ENCODE measurements at places on chromosomes 12 and 14.

GRCh38 chr12:54975272-54975671 lies 9.3 kb downstream of the TESPA1 start:
- no peak for DNase-seq

DNA sequence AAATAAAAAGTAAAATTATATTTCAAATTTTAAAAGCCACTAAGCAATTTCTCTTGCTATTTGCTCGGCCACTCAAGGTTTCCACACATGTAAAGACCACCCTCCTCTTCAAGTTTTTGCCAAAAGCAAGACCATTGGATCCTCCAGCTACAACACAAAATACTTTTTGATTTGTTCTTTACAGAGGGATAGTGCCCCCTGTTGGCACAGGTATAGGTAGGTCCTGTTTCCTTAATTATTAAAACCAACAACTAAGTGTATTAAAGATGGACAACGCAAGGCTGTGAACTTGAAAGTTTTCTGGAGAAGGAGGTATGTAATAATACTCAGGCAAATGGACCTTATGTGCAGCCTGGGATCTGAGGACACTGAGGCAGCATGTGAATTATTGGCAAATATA lies 23.8 kb downstream of the ATP6V1D start:
- no peak for DNase-seq

GRCh38 chr14:102594514-102595175 lies 2.2 kb downstream of the RCOR1 start:
- DNase-seq = no peak

GRCh38 chr14:37413504-37414003 lies 181.5 kb downstream of the FOXA1 start:
- DNase-seq = no peak

DNA sequence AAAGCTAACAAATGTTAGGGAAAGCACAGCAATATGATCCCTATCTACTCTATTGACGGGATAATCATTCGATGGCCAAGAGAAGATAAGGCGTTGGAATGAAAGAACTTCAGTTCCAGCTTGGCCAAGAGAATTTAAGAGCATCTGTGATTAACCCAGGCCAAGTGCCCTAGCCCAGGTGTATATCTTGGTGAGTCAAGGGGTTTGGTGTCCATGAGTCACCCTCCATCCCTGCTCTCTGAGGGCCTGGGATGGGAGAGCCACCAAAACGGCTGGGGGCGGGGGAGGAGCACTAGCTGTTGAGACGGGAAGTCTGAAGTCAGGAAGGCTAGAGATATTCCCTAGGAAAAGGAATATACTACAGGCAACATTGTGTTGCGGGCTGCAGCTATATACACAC lies 13.0 kb downstream of the TBPL2 start:
- DNase-seq = no peak

- DNase-seq = no peak
Measured at GRCh38 chr12:53954694-53955035, at the start of gene HOXC12. Gene HOXC12, plus strand, starts transcription at chr12:53954903. Its CDS starts 27 bp downstream, at chr12:53954930.

- no peak for DNase-seq
Measured at GRCh38 chr12:94488463-94488862, 28.8 kb upstream of the CEP83 start.

- DNase-seq = no peak
Measured at GRCh38 chr12:11754256-11754655, 104.8 kb downstream of the ETV6 start.

GRCh38 chr12:53551889-53552291 lies 44.6 kb upstream of the NPFF start:
- DNase-seq = no peak

DNA sequence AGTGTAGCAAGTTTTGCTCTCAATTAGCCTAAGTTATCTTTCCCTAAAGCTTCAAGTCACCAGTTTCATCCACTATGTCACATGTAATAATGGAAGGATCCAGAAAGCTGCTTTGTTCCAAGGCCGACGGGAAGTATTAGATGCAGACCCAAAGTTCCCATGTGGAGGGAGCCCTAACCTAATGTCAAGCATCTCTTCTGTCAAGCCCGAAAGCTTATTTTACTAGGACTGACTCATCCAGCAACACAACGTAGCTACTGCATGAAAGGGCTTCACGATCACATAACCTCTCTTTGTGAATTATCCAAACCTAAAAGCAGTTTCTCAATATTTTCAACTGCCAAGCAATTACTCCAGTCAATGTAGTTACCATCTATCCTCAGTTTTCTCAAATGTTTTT lies 133.4 kb downstream of the SLC6A15 start:
- DNase-seq = no peak

DNA sequence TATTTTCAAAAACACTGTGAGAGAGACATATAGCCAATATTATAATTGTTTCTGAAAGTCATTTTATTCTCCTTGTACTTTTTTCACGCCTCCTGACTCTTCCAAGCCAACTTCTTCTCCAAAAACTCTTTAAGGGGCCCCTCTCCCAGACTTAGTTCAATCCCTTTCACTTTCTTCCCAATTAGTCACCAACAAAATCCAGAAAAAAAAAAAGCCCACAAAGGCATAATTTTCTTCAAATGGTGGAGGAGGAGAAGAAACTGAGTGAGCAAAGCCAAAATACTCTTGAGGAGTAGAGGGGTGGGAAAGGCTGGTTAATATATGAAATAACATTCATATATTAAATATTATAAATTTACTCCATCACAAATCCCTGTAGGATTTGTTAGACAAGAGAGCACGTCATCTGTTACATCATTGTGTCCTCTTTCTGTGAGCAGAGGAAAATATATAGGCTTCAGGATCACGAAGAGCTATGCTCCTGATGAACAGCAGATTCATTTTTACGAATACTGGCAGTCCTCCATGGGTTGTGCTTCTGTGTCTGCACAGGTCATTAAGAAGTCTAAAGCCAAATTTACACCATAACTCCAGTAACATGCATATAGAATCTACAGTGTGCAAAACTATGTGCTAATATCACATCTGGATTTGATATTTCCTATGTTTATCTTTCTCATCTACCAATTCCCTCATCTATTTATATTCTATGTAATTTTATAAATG lies 25.9 kb upstream of the NID2 start:
- no peak for DNase-seq

DNA sequence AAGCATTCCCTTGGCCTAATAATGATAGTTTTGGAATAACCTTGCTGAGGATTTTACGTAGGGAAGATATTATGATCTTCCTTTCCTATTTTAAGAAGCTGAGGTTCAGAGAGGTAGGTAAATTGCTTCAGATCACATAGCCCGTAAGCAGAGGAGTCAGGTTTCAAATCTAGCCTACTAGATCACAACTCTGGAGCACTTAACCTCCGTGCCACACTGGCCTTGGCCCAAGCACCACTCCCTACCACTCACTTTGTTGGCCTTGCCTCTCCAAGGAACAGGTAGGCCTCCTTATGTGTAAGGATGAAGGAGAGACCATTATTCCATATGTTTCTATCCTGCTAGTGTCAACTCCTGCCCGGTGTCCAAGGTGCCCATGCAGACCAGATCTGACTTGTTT lies 12.4 kb upstream of the ACOT1 start:
- DNase-seq = no peak

DNA sequence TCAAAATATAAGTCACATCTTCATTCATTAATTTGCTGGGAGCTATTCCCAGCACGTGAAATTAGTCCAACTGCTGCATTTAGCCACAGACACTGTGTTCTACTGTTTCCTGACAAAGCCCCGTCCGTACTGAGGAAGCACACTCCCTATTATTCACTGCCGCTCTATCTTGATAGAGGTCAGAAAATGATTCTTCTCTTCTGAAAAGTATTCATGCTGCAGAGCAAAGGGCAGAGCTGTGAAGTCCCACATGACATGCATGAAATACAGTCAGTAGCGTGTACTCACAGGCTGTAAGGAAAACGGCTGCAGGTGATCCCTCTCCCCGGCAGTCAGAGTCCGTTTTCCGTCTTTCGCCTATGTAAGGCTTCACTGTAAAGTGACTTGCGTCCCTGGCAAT lies 302.5 kb upstream of the FKBP4 start:
- no peak for DNase-seq

DNA sequence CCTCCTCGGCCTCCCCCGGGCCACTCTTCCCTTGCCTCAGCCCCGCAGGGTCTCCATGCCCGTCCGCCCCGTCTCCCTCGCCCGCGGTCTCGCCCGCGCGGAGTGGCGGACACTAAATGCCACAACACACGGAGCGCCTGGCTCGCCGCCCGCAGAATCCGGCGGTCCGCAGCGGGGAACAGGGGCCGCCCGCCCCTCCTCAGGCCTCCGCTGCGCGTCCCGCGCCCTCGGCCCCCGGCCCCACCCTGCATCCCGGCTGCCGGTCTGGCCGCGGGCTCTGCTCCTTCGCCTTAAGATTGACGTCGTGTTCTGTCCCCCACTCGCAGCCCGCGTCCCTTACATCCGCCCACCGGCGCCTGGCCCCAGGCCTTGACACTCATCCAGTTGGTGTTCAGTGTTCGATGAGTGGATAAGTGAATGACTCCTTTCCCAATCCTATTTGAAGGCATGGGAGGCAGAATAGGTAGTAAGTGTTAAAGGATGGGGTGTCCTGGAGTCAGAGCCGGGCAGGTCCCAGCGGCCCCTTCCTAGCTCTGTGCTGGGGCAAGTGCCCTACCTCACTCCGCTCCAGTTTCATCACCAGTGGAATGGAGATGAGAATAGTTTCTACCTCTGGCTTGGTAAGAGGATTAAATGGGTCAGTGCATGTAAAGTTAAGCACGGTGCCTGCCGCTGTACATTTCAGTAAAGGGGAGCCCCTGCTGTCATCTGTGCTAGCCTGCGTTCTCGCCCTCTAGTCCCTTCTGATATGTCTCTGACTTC lies 622 bp downstream of the TECPR2 start:
- DNase-seq = peak; percentile 6

DNA sequence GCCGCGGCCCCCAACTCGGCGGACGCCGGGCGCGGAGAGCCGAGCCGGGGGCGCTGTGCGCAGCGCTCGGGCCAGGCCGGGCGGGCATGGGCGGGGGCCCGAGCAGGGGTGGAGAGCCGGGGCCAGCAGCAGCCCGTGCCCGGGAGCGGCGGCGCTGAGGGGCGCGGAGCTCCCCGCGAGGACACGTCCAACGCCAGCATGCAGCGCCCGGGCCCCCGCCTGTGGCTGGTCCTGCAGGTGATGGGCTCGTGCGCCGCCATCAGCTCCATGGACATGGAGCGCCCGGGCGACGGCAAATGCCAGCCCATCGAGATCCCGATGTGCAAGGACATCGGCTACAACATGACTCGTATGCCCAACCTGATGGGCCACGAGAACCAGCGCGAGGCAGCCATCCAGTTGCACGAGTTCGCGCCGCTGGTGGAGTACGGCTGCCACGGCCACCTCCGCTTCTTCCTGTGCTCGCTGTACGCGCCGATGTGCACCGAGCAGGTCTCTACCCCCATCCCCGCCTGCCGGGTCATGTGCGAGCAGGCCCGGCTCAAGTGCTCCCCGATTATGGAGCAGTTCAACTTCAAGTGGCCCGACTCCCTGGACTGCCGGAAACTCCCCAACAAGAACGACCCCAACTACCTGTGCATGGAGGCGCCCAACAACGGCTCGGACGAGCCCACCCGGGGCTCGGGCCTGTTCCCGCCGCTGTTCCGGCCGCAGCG lies 639 bp downstream of the FZD10 start:
- DNase-seq = no peak

GRCh38 chr12:3647504-3647903 lies 105.4 kb downstream of the CRACR2A start:
- no peak for DNase-seq

DNA sequence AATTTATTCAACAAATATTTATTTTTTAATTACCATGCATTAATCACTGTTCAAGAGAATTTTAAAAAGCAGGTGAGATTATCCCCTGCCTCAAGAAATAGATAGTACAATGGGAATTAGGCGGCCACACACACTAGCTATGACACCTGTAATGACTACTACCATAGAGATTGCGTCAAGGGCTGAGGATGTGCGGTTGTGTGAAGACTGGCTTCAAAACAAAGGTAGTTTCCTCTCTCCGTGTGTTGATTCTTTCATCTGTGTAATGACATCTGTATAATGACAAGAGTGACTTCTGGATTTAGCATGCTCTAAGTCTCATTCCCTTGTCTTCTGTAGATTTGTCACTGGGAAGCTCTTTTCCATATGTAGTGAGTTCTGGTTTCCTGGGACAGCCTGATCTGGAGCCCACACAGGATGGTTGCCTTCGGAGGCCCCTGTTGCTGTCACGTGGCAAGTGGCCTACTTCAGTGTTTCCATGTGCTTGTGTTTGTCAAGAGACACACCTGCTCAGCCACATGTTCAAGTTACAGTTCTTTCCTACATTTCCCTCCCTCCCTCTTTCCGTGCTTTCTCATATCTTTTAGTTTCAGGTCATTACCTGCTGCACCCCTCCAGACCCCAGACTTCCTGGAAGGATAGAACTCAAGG lies 64.3 kb downstream of the GALNT8 start:
- no peak for DNase-seq

DNA sequence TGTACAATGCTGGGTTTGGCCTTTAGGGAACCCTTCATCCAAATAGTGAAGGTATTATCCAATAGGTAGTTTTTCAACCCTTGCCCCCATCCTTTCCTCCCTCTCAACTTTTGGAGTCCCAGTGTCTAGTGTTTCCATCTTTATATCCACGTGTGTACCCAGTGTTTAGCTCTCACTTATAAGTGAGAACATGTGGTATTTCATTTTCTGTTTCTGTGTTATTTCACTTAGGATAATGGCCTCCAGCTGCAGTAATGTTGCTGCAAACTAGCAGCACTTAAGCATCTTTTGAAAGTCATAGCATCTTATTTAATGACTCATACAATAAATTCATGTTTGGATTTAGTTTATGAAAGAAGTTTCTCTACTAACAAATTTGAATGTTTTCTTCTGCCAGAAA lies 442.5 kb downstream of the NELL2 start:
- DNase-seq = no peak

Measured in stimulated activated CD8-positive, alpha-beta memory T cell treated with anti-CD3 and anti-CD28 coated beads, Interleukin-12 subunit alpha, Interleukin-12 subunit beta, amount 100 ng/mL, for 4 hours (primary cell).